Naive thymus-derived CD8-positive, alpha-beta T cell (primary cell): ENCODE measurements at places on chromosomes 5 and 9.

GRCh38 chr9:113416149-113416721 is 5.7 kb downstream of the C9orf43 start:
- no peak for DNase-seq
- no peaks in the 10 kb centered on the region for H3K36me3 ChIP-seq
- no peaks in the 10 kb centered on the region for H3K4me1 ChIP-seq
- H3K4me3 ChIP-seq, result no peak overlapping the region
- H3K27me3 ChIP-seq, result no peaks in the 10 kb centered on the region

DNA sequence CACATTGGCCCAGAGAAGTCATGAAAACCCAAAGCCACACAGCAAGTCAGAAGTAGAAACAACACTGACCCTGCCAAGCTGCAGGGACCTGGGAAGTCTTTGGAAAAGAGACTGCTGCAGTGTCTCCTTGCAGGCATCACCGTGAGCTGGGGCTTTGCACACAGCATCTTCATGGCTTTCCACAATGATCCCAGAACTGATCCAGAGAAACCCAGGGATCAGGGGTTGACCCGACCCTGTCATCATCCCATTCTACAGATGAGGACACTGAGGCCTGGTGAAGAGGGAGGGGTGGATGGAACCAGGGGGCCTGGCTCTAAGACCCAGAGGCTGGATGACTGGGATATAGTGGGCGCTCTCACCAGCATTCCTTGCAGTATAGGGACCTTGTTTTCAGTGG is 4.3 kb upstream of the FAM78A start:
- H3K27me3 ChIP-seq, result peaks cover 1% of the 10 kb centered on the region
- peaks cover 19% of the 10 kb centered on the region for H3K4me1 ChIP-seq
- H3K36me3 ChIP-seq, result peaks cover 8% of the 10 kb centered on the region

- no peak overlapping the region for H3K27ac ChIP-seq
- H3K27me3 ChIP-seq, result no peaks in the 10 kb centered on the region
- H3K4me3 ChIP-seq, result no peak overlapping the region
Observed at GRCh38 chr5:5353681-5354080, 68.8 kb upstream of the ICE1 start.

GRCh38 chr5:75654693-75655295 is 43.5 kb downstream of the ANKDD1B start:
- no peak for DNase-seq
- H3K4me3 ChIP-seq, result no peak overlapping the region
- peaks cover 1% of the 10 kb centered on the region for H3K27me3 ChIP-seq
- H3K27ac ChIP-seq, result no peak overlapping the region
- H3K4me1 ChIP-seq, result peaks cover 2% of the 10 kb centered on the region
- H3K36me3 ChIP-seq, result no peaks in the 10 kb centered on the region

DNA sequence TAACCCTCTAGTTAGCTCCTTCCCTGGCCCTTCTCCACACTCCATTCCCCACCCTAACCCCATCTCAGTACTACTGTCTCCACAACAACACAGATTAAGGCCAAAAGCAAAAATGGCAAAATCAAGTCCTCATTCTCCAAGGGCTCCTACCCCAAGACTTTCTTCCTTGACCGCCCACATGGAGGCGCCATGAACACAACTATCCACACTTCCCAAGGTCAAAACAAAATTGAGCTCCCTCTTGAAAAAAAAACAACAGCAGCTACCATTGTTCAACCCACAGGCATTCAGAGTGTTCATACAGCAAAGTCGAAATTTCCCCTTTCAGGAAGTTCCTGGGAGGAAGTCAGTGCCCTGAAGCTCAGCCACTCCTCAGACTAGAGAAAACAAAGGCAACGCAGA is 54.4 kb downstream of the GNAQ start:
- H3K4me1 ChIP-seq, result peaks cover 70% of the 10 kb centered on the region
- H3K4me3 ChIP-seq, result peak overlapping the region; percentile 60
- peak overlapping the region; percentile 91 for H3K27ac ChIP-seq
- no peaks in the 10 kb centered on the region for H3K27me3 ChIP-seq
- H3K36me3 ChIP-seq, result no peaks in the 10 kb centered on the region
- DNase-seq, result peak; percentile 31

- no peak overlapping the region for H3K4me3 ChIP-seq
- H3K27me3 ChIP-seq, result no peaks in the 10 kb centered on the region
- DNase-seq, result no peak
- H3K4me1 ChIP-seq, result no peaks in the 10 kb centered on the region
- no peak overlapping the region for H3K27ac ChIP-seq
Observed at GRCh38 chr5:101673120-101673519, 623.0 kb downstream of the SLCO4C1 start.

DNA sequence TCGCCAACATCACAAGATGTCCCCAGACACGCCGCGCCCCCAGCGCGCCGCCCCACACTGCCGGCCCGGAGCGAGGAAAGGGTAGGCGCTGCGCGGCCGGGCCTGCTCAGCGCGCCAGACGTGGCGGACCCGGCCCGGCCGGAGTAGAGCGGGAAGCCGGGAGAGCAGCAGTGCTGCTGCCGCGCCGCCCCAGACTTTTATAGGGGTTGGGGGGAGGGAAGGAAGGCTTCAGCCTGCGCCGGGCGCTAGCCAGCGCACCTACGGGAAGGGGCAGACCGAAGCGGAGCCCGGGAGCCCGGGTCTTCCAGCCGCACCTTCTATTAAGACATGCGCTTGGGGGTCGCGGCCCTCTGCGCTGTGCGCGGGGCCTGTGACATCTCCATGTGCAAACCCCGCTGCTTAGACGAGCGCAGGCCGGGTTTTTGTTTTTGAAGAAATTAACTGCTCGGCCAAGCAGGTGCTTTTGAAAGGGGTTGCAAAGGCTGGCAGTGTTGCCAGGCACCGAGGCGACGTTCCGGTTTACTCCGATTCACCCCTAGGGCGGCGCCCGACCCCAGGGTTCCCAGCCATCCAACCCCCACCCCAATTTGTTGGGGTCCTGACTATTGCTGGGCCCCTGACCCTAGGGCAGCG is 353 bp upstream of the PAX5 start:
- peaks cover 2% of the 10 kb centered on the region for H3K36me3 ChIP-seq
- H3K27me3 ChIP-seq, result peaks cover 45% of the 10 kb centered on the region
- no peak overlapping the region for H3K27ac ChIP-seq
- peak overlapping the region; percentile 76 for H3K4me3 ChIP-seq

DNA sequence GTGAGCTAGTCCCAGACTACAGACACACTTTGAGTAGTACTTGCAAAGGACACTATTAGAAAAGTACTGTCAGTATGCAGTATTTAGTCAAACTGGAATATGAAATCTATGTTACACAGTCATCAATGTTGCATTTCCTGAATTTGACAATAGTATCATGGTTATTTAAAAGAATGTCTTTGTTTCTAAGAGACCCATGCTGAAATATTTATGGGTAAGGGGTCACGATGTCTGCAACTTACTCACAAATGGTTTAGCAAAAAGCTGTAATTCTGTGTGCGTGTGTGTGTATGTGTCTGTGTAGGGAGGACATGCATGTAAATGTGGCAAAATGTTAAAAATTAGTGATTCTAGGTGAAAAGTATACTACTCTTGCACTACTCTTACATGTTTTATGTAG is 105.6 kb downstream of the GOLPH3 start:
- H3K27ac ChIP-seq, result no peak overlapping the region
- no peaks in the 10 kb centered on the region for H3K27me3 ChIP-seq
- DNase-seq, result no peak
- H3K4me3 ChIP-seq, result no peak overlapping the region
- H3K36me3 ChIP-seq, result no peaks in the 10 kb centered on the region

- DNase-seq, result no peak
- H3K27me3 ChIP-seq, result no peaks in the 10 kb centered on the region
- no peak overlapping the region for H3K4me3 ChIP-seq
- H3K4me1 ChIP-seq, result no peaks in the 10 kb centered on the region
Observed at GRCh38 chr9:98763986-98764745, 32.2 kb downstream of the ANKS6 start.

DNA sequence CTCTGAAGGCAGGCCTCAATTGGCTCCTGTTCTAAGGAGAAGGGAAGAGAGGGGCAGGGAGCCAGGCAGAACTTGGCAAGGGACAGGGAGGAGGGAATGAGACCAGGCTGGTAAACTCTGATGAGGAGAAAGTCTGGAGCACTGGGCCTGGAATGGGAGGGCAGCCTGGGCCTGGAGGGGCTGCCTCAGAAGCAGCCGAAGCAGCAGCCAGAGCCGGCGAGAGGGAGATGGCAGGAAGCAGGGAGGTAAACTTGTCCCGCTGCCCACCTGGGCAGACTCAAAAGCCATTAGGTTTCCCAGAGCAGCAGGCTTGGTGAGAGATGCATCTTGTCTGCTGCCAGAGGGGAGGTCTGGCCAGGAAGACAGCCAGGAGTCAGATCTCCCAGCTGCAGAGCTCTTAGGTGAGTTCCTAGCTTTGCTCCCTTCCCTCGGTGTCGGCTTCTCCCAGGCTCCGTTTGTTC is 37.0 kb upstream of the CRB2 start:
- peaks cover 26% of the 10 kb centered on the region for H3K4me1 ChIP-seq
- H3K36me3 ChIP-seq, result no peaks in the 10 kb centered on the region
- H3K27ac ChIP-seq, result peak overlapping the region; percentile 37
- no peaks in the 10 kb centered on the region for H3K27me3 ChIP-seq

- H3K36me3 ChIP-seq, result no peaks in the 10 kb centered on the region
- no peak overlapping the region for H3K27ac ChIP-seq
- H3K4me3 ChIP-seq, result no peak overlapping the region
Observed at GRCh38 chr5:145554399-145554798, 280.7 kb downstream of the PRELID2 start.

GRCh38 chr9:7607421-7607820 is 192.2 kb downstream of the DMAC1 start:
- H3K36me3 ChIP-seq, result peaks cover 5% of the 10 kb centered on the region
- H3K27ac ChIP-seq, result no peak overlapping the region
- no peak for DNase-seq
- H3K27me3 ChIP-seq, result no peaks in the 10 kb centered on the region
- H3K4me1 ChIP-seq, result peaks cover 2% of the 10 kb centered on the region

GRCh38 chr9:106704056-106704615 is 158.8 kb upstream of the ZNF462 start:
- no peak for DNase-seq
- H3K27ac ChIP-seq, result no peak overlapping the region
- no peak overlapping the region for H3K4me3 ChIP-seq
- H3K27me3 ChIP-seq, result peaks cover 4% of the 10 kb centered on the region

DNA sequence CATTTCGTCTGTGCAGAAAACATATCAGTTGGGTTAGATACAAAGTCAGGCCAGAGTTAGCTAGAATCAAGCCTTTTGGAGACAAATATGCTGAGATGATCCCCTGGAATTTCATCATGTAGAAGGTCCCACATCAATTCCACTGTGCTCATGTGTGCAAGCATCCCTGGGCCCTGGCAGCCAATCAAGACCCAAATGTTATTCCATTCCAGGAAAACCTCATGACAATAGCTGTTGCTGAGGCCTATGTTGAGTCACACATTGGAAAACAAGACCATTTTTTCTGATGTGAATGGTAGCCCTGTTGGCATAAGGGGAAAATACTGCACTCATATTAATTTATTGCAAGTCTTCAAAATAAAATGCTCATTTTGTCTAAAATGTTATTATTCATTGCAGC is 11.5 kb downstream of the SPOCK1 start:
- DNase-seq, result no peak
- peaks cover 3% of the 10 kb centered on the region for H3K27me3 ChIP-seq
- H3K4me1 ChIP-seq, result no peaks in the 10 kb centered on the region
- no peak overlapping the region for H3K27ac ChIP-seq
- H3K36me3 ChIP-seq, result no peaks in the 10 kb centered on the region
- H3K4me3 ChIP-seq, result no peak overlapping the region

GRCh38 chr5:87298692-87299362 is 31.1 kb downstream of the RASA1 start:
- peak overlapping the region; percentile 27 for H3K27ac ChIP-seq
- peaks cover 75% of the 10 kb centered on the region for H3K4me1 ChIP-seq
- no peak overlapping the region for H3K4me3 ChIP-seq

GRCh38 chr5:119275601-119276173 is 80.1 kb upstream of the TNFAIP8 start:
- H3K4me1 ChIP-seq, result peaks cover 99% of the 10 kb centered on the region
- H3K4me3 ChIP-seq, result peak overlapping the region; percentile 100
- no peaks in the 10 kb centered on the region for H3K27me3 ChIP-seq

DNA sequence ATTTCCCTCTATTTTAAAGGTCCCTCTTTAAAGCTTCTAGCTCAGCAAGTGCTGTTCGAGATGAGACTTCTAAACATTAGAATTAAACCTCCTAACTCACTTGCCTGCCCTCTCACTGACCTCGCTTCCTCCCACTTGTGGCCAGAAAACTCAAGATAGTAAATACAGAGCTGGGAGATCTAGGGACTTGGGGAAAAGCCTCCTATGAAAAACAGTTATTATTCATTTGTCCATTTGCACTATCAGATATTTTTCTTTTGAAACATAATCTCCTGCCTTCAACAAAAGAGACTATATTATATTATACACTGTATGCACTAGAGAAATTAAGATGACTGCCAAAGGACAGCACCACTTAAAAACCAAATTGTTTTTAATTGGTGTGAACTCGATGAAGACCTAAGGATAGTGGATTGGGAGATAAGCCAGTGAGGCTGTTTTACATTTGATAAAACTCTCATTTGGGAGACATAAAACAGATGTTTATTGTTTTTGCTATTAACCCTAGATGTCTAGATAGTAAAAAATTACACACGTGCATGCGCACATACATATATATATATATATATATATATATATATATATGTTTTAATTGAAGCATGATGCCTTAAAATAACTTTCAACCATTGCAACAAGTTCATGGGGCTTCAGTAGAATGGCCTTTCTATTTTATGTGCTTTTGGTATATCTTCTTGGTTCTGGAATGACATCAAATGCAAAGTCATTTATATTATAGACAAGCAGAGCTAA is 229.4 kb downstream of the ADAMTSL1 start:
- H3K36me3 ChIP-seq, result peaks cover 6% of the 10 kb centered on the region
- no peak for DNase-seq
- H3K4me1 ChIP-seq, result no peaks in the 10 kb centered on the region
- peaks cover 3% of the 10 kb centered on the region for H3K27me3 ChIP-seq
- H3K27ac ChIP-seq, result no peak overlapping the region

DNA sequence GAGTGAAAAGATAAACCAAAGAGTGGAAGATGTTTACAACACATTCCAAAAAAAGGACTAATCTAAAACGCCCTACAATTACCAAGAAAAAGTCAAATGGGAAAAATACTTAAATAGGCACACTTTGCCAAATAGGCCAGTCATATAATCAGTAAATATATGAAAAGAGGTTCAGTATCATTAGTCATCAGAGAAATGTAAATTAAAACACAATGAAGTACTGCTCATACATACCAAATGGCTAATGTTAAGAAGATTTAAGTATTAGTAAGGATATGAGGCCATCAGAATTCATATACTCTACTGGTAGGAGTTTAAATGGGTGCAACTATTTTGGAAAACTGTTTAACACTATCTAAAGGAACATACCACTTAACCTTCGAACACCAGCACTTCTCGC is 47.6 kb downstream of the ZDHHC21 start:
- H3K27ac ChIP-seq, result no peak overlapping the region
- no peak for DNase-seq
- H3K4me3 ChIP-seq, result no peak overlapping the region

- no peak overlapping the region for H3K4me3 ChIP-seq
- H3K36me3 ChIP-seq, result no peaks in the 10 kb centered on the region
- no peaks in the 10 kb centered on the region for H3K27me3 ChIP-seq
- no peak overlapping the region for H3K27ac ChIP-seq
Observed at GRCh38 chr5:67268231-67269021, 71.8 kb upstream of the CD180 start.

- DNase-seq, result no peak
- H3K27ac ChIP-seq, result peak overlapping the region; percentile 44
- H3K4me1 ChIP-seq, result peaks cover 47% of the 10 kb centered on the region
- no peak overlapping the region for H3K4me3 ChIP-seq
Observed at GRCh38 chr5:65674749-65675148, 47.2 kb downstream of the SGTB start.
